Left ventricle myocardium inferior (tissue), 1 donor: ENCODE measurements at places on chromosomes 1 and 21. TPM values are rescaled to one million over a fixed set of nuclear protein-coding genes. Genes with fewer than 3 reads are reported as not detected.
A peak's percentile ranks its signal among the peaks of the same experiment; 100 is the strongest.

Gene TNNI3K
- 89.7 TPM for total RNA-seq

Gene TMPRSS15
- total RNA-seq, result not detected

Gene HES4
- total RNA-seq, result 34.0 TPM

Gene SLAMF1
- total RNA-seq, result not detected

Gene FCRL5
- not detected for total RNA-seq

Gene UBL4B
- not detected for total RNA-seq

Gene CFHR3
- total RNA-seq, result not detected

Gene COL9A2
- 0.27 TPM for total RNA-seq

Gene SERTAD4
- 4.6 TPM for total RNA-seq

- no peak for DNase-seq
- H3K4me3 ChIP-seq, result no peak overlapping the region
- peaks cover 64% of the 10 kb centered on the region for H3K4me1 ChIP-seq
- H3K27me3 ChIP-seq, result no peaks in the 10 kb centered on the region
Measured at GRCh38 chr1:207870306-207871031, 40.5 kb downstream of the CD34 start.

DNA sequence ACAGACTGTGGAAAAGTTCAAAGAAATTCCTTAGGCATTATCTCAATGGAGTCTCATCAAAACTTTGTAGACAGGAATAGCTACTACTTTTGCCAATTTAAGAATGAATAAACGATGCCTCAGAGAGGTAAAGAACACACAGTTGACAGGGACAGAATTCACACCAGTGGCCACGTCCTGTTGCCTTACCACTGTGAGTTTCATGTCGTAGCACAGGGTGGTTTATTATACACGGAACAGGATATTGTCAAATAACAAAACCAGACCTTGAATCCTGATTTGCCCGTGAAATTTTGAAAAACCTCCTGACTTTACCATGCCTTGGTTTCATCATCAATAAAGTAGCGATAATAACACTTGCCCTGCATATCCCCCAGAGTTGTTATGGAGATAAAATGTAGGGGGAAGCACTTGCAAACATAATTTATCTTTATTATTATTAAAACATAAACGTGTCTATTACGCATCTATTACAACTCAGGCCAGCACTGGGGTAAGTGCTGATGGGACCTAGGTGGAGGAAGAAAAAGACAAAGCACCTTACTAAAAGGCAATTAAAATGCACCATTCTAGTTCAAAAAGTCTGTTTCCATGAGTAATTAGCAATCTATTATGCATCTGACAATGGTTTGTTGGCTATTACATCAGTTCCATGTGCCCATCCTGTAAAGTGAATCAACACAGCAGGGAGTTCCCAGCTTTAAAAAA, 408.1 kb upstream of the RUNX1 start:
- H3K4me1 ChIP-seq, result no peaks in the 10 kb centered on the region
- no peaks in the 10 kb centered on the region for H3K27me3 ChIP-seq
- no peak overlapping the region for H3K27ac ChIP-seq
- no peaks in the 10 kb centered on the region for H3K36me3 ChIP-seq
- no peak overlapping the region for H3K4me3 ChIP-seq

GRCh38 chr21:21813289-21813688, 815.1 kb downstream of the NCAM2 start:
- H3K27me3 ChIP-seq, result no peaks in the 10 kb centered on the region
- H3K4me3 ChIP-seq, result no peak overlapping the region
- H3K36me3 ChIP-seq, result no peaks in the 10 kb centered on the region
- H3K4me1 ChIP-seq, result no peaks in the 10 kb centered on the region
- DNase-seq, result no peak

GRCh38 chr1:16249596-16250241, 12.7 kb upstream of the CPLANE2 start:
- peaks cover 33% of the 10 kb centered on the region for H3K36me3 ChIP-seq
- peak overlapping the region; percentile 90 for H3K27ac ChIP-seq
- peaks cover 87% of the 10 kb centered on the region for H3K4me1 ChIP-seq
- no peak overlapping the region for H3K4me3 ChIP-seq
- no peak for DNase-seq

GRCh38 chr1:107550358-107550757, 409.5 kb downstream of the NTNG1 start:
- H3K27ac ChIP-seq, result no peak overlapping the region
- no peaks in the 10 kb centered on the region for H3K27me3 ChIP-seq
- H3K4me1 ChIP-seq, result no peaks in the 10 kb centered on the region
- no peaks in the 10 kb centered on the region for H3K36me3 ChIP-seq
- no peak overlapping the region for H3K4me3 ChIP-seq
- no peak for DNase-seq

DNA sequence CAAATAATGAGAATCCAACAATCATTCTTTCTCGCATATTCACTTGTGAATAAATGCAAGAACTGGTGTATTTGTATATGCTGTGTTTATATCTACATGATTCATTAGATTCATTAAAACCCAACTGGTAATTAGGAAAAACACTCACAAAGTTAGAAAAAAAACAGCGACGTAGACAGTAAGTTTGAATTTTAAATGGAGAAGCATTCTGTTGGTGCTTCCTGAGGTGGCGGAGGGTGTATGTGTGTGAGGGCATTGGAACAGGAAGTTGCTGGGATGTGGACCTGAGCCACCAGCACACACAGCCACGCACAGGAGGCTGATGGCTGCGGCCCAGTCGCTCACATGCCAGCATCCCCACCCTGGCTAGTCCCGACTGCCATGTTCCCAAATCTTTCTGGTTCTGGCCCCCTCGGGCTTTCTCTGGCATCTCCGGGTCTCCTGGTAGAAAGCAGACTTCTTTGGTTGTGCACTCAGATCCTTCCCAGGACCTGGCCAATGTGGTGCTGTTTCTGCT, 121.6 kb upstream of the IRF2BP2 start:
- no peaks in the 10 kb centered on the region for H3K27me3 ChIP-seq
- peaks cover 41% of the 10 kb centered on the region for H3K4me1 ChIP-seq
- H3K4me3 ChIP-seq, result no peak overlapping the region
- no peak for DNase-seq
- no peak overlapping the region for H3K27ac ChIP-seq

DNA sequence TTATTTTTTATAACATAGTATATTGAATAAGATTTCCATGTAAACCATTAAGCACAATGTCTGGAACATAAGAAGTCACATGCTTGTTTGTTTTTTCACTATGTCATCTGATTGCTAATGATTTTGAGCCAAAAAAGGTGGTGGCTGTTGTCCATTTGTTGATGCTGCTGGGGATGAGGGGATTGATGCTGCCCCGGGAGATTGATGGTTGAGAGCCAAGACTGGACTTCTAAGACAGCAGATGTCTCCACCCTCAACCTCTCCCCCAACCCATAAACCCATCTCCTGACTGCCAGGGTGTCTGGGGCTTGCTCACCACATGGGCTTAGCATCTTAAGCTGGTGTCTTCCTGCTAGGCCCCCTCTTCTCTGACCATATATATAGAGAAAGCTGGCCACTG, 35.8 kb upstream of the CD34 start:
- H3K36me3 ChIP-seq, result no peaks in the 10 kb centered on the region
- no peak overlapping the region for H3K4me3 ChIP-seq
- peaks cover 8% of the 10 kb centered on the region for H3K4me1 ChIP-seq
- H3K27ac ChIP-seq, result no peak overlapping the region
- no peak for DNase-seq

DNA sequence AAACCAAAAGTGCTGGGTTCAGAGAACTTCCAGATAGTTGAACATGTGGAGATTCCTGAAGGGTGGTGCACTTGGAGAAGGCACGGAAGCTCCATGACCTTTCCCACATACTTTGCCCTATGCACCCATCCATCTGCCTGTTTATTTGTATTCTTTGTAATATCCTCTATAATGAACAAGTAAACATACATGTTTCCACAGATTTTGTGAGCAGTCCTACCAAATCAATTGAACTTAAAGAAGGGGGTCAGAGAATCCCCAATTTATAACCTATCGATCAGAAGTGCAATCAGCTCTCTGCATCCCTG, 121.4 kb downstream of the ADSS2 start:
- no peak overlapping the region for H3K27ac ChIP-seq
- H3K36me3 ChIP-seq, result no peaks in the 10 kb centered on the region
- no peak for DNase-seq
- no peaks in the 10 kb centered on the region for H3K4me1 ChIP-seq
- H3K4me3 ChIP-seq, result no peak overlapping the region
- peaks cover 12% of the 10 kb centered on the region for H3K27me3 ChIP-seq

DNA sequence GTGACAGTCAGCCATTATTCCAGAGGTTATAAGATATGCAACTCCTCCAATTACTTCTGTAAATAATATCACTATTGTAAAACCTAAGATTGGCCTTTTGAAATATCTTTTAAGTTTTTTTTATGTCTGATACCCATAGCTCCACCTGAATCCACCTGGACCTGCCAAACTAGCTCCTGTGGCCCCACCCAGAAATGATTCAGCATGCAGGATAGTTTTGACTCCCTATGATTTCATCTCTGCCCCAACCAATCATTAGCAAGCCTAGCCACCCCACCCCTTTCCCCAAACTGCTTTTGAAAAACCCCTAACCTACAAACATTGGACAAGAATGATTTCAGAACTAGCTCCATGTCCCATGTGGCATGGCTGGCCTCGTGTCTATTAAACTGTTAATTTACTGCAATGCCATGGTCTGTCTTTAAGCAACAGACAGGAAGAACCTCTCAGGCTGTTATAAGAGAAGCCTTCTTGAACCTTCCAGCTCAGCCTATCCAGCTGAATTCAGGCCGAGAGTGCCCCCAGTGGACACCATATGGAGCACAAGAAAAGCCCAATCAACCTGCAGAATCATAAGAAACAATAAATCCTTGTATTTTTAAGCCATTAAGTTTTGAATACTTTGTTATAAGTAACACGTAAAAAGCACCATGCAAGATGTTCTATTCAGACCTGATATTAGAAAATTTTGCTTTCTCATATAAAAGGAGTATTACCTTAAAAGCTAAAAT, 263.0 kb upstream of the ZRANB2 start:
- H3K4me1 ChIP-seq, result no peaks in the 10 kb centered on the region
- H3K27me3 ChIP-seq, result no peaks in the 10 kb centered on the region
- no peak overlapping the region for H3K4me3 ChIP-seq
- no peak overlapping the region for H3K27ac ChIP-seq
- no peaks in the 10 kb centered on the region for H3K36me3 ChIP-seq
- DNase-seq, result no peak

- H3K4me1 ChIP-seq, result peaks cover 50% of the 10 kb centered on the region
- H3K4me3 ChIP-seq, result peak within 1 kb of the TSS; percentile 68
- peak within 1 kb of the TSS; percentile 87 for H3K27ac ChIP-seq
Measured at GRCh38 chr1:230713915-230714764, at the start of gene AGT. Gene AGT (minus strand): TSS chr1:230714122. CDS start chr1:230710823, 3,299 bp downstream.

GRCh38 chr21:25582888-25583287, 24.4 kb downstream of the MRPL39 start:
- no peak overlapping the region for H3K27ac ChIP-seq
- H3K4me3 ChIP-seq, result no peak overlapping the region
- no peak for DNase-seq
- peaks cover 44% of the 10 kb centered on the region for H3K36me3 ChIP-seq

DNA sequence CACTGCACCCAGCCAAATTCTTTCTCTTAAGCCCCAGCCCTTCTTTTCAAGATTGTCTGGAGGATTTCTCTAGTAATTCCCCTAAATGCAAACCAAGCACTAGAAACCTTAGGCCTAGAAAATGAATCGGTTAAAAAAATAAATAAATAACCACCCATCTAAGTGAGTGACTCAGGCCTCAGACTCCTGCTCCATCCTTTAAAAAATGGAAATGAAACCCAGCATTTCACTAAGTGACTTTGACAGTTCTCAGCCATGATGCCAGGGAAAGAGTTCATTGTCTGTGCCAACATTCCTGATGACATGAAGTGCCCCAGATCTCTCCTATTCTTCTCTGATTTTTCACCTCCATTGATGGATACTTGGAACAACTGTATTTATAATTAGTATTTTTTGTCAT, 415.2 kb upstream of the DAB1 start:
- no peak overlapping the region for H3K4me3 ChIP-seq
- no peak for DNase-seq
- H3K27ac ChIP-seq, result no peak overlapping the region
- no peaks in the 10 kb centered on the region for H3K36me3 ChIP-seq

DNA sequence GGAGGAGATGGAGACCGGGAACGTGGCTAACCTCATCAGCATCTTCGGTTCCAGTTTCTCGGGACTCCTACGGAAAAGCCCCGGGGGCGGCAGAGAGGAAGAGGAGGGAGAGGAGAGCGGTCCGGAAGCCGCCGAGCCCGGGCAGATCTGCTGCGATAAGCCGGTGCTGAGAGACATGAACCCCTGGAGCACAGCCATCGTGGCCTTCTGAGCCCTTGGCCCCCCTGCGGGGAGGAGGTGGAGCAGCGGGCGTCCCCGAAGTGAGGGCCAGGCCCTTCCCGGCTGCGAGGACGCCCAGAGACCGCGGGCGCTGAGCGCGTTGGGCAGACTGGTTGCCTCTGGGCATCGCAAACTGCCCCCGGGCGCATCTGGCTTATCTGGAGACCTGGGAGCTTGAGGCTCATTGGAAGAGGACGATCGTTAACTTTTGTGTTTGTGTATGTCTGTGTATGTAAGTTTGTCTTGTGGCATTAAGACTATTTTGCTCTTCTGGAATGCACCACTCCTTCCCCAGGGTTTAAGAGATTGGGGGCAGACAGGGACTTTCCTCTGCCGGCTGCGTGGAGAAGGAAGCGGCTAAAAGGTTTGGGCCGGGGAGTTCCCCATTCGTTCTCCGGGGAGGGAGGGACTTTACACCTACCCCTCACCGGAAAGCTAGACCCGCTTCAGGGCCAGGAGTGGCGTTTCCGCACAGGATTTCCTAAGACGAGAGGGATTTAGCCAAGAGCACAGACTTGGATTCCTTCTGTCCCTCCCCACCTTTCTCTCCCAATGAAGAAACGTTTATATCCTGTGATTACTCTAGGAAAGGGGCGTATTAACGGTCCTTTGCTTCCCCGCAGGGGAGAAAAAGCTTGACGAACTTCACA, 1.4 kb downstream of the IER5 start:
- H3K27me3 ChIP-seq, result no peaks in the 10 kb centered on the region
- peak overlapping the region; percentile 96 for H3K27ac ChIP-seq
- peaks cover 66% of the 10 kb centered on the region for H3K4me1 ChIP-seq
- H3K36me3 ChIP-seq, result peaks cover 7% of the 10 kb centered on the region
- peak overlapping the region; percentile 81 for H3K4me3 ChIP-seq

GRCh38 chr1:168767894-168768584, 39.0 kb upstream of the DPT start:
- no peak for DNase-seq
- peak overlapping the region; percentile 69 for H3K27ac ChIP-seq
- H3K27me3 ChIP-seq, result no peaks in the 10 kb centered on the region
- peaks cover 23% of the 10 kb centered on the region for H3K4me1 ChIP-seq
- no peak overlapping the region for H3K4me3 ChIP-seq

- no peak overlapping the region for H3K4me3 ChIP-seq
- H3K4me1 ChIP-seq, result peaks cover 13% of the 10 kb centered on the region
- no peak overlapping the region for H3K27ac ChIP-seq
- H3K36me3 ChIP-seq, result no peaks in the 10 kb centered on the region
- H3K27me3 ChIP-seq, result no peaks in the 10 kb centered on the region
Measured at GRCh38 chr1:168368131-168368530, 87.5 kb downstream of the TBX19 start.

GRCh38 chr1:170164103-170164763, 18.5 kb downstream of the NTMT2 start:
- H3K27me3 ChIP-seq, result no peaks in the 10 kb centered on the region
- no peak overlapping the region for H3K4me3 ChIP-seq
- no peak overlapping the region for H3K27ac ChIP-seq
- DNase-seq, result no peak
- H3K4me1 ChIP-seq, result peaks cover 30% of the 10 kb centered on the region

- no peak overlapping the region for H3K4me3 ChIP-seq
- H3K36me3 ChIP-seq, result no peaks in the 10 kb centered on the region
- H3K4me1 ChIP-seq, result peaks cover 53% of the 10 kb centered on the region
- no peak for DNase-seq
- no peak overlapping the region for H3K27ac ChIP-seq
Measured at GRCh38 chr1:51740652-51741051, 123.8 kb downstream of the OSBPL9 start.

GRCh38 chr1:119093721-119094120, 46.7 kb downstream of the WARS2 start:
- DNase-seq, result no peak
- no peaks in the 10 kb centered on the region for H3K27me3 ChIP-seq
